C1 segment of cervical spinal cord (tissue), 14 donors: ENCODE measurements at places on chromosomes 4 and X.

DNA sequence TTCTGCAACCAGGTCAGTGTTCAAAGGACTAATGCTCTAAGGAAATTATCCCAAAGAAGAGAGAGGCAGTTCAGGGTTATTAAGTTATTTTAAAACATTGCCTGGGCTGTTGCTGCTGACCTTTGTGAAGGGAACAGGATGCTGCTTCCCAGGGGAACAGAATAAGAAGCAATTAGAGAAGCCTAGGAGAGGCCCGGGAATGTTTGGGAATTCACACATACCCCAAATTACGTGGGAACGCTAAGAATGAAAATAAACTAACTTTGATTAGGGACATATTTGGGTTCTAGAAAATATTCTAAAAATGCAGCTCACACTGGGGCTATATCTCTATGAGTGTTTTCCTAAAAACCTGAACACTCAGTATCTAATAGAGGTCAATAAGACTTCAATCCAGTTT is 243.1 kb upstream of the FTHL17 start:
- DNase-seq: no peak

DNA sequence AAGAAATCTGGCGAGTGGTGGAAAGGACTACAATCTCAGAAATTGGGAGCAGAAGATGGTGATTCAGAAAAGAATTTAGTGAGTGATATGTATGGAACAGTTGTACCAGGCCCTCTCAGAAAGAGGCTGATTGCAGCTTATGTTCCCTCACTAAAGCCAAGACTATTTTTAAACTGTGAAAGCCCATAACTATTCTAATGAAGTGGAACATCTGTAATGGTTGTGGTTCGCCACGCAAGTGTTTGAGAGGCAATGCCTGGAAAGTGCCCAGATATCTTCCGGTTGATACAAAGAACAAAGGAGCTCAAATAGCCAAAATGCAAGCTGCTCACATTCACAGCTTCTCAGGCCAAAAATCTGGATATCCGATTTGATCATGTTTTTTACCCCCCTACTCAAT is 1250.7 kb downstream of the RAPGEF2 start:
- no peak for DNase-seq

DNA sequence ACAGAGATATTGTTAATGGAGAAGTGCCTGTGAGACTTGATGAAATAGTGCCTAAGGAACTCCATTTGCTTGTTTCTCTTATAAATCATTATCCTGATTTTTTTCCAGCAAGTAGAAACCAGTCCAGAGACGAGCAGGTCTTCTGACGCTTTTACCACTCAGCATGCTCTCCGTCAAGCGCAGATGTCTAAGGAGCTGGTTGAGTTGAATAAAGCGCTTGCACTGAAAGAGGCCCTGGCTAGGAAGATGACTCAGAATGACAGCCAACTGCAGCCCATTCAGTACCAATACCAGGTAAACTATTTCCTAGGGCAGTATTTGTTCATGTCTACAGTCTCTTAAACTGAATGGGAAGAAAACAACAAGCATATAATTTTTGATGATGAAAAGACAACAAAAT is 63.6 kb downstream of the KIF4A start:
- DNase-seq: no peak

GRCh38 chr4:167100120-167100519 is 134.2 kb downstream of the SPOCK3 start:
- no peak for DNase-seq

GRCh38 chr4:37464373-37465128 is 220.0 kb downstream of the NWD2 start:
- DNase-seq: no peak

GRCh38 chrX:135324463-135324862 is 15.2 kb downstream of the ETDC start:
- DNase-seq: no peak

- DNase-seq: no peak
These were observed 715.7 kb upstream of the HTR2C start for GRCh38 chrX:113868177-113868576.

DNA sequence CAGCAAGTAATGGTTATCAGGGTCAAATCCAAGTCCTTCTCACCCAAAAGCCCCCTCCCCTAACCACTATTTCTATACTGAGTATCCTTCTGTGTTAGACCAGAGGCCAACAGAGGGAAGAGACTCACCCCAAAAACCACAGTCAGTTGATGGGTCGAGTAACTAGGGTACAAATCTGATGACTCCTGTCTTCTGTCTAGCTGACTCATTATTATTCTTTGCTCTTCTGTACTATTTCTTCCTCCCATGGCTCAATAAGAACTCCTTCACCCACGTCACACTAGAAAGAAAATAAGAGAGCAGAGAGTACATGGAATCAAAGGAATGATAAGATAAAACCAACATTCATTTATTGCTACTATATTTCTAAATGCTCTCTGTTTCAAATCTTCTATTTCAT is 2.0 kb downstream of the RAB40A start:
- no peak for DNase-seq

- DNase-seq: no peak
These were observed 247.3 kb downstream of the SLC7A11 start for GRCh38 chr4:137994853-137995252.

GRCh38 chr4:111417521-111417920 is 727.7 kb upstream of the FAM241A start:
- DNase-seq: no peak

GRCh38 chr4:52037689-52038102 is 403 bp downstream of the SGCB start:
- peak; percentile 71 for DNase-seq

GRCh38 chrX:97294041-97294440 is 410.3 kb downstream of the RPA4 start:
- DNase-seq: no peak

DNA sequence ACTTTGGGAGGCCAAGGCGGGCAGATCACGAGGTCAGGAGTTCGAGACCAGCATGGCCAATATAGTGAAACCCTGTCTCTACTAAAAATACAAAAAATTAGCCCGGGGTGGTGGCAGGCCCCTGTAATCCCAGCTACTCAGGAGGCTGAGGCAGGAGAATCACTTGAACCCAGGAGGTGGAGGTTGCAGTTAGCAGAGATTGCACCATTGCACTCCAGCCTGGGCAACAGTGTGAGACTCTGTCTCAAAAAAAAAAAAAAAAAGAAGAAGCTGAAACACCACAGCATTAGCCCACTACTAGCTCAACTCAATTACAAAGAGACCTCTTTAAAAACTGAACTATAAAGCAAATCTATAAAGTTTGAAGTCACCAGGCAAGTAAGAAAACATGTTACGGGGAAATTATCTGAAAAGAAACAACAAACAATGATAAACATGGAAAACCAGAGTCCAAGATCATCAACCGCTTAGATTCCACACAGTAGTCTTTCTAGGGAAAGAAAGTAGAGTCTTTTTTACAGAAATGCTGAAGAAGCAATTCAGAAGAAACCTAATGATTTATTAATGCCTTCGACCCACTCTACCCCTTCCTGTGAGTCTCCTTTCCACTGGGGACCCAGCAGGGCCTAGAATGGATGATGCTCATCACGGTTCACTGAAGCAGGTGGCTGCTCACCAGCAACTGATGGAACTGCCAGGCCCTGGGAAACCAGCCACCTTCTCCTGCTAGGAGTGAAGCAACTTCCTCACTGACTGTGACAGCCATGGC is 6.6 kb downstream of the SAT1 start:
- DNase-seq: no peak

DNA sequence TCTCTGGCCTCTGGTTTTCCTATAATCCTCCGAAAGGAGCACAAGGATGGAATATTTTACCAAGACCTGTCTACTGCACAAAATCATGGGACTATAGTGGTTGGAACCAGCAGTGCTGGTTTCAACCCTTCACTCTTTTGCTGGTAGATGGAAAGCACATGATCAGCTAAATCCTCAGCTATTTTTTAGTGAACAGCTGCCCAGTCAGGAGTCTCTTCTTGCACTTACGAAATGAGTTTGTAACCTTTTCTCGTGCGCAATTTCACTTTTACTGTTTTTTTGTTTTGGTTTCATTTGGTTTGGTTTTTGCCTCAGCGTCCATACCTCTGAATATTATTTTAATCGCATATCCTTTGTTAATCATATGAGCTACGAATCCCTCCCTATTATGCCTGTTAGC is 418.5 kb upstream of the CPEB2 start:
- DNase-seq: no peak

GRCh38 chr4:27763830-27764525 is 903.3 kb downstream of the STIM2 start:
- no peak for DNase-seq

- no peak for DNase-seq
These were observed 37.1 kb upstream of the CCDC149 start for GRCh38 chr4:24949970-24950369.

DNA sequence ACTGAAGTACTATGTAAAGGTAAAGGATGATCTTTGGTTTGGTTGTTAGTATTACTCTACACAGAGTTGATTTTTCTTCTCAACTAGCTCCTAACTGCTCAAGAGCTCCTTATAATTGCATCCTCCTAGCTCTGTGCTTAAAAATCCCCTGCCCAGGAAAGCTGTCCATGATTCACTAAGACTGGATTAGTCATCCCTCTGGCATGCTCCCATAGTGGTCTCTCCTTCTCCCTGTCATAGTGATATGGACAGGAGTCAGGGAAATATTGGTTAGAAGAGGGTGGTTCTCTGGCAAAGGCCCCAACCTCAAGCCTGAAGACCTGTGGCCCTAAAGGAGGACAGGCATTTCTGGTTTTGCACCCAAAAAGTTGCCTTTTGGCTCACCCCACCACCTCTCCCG is 242.3 kb upstream of the KCNIP4 start:
- no peak for DNase-seq

DNA sequence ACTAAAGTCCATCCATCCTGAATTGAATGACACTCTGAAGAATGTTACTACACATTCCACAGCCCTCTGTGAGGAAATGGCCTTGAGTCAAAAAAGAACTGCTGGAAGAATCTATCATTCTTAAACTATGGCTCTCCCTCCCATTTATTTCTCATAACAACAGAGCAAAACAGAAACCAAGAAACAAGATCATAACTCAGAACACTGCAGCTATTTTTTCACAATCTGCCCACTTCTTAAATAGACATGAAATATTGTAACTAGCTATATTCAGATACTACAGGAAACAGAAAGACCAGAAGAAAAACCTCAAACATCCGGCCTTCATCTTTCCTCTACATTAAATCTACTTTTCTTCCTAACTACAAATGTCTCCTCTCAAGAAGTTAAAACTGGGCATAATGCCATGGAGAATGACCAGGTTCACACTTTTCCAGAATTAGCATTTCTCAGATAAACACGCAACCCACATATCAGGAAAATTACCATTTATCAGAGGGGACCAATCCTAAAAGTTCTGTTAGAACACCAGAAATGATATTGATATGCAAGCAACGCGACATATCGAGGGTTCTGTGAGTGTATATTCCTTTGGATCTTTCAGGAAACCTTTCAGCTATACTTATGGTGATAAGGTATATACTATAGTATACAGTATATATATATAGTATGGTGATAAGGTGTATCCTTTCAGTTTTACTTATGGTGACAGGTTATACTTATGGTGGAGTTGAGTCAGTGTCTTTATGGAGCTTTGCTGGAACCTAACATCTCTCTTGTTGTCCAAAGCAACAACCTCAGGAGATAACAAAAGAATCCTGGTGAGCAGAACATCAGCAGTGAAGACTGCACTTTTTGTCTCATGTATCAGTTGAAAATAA is 60.4 kb upstream of the IRF2 start:
- no peak for DNase-seq

DNA sequence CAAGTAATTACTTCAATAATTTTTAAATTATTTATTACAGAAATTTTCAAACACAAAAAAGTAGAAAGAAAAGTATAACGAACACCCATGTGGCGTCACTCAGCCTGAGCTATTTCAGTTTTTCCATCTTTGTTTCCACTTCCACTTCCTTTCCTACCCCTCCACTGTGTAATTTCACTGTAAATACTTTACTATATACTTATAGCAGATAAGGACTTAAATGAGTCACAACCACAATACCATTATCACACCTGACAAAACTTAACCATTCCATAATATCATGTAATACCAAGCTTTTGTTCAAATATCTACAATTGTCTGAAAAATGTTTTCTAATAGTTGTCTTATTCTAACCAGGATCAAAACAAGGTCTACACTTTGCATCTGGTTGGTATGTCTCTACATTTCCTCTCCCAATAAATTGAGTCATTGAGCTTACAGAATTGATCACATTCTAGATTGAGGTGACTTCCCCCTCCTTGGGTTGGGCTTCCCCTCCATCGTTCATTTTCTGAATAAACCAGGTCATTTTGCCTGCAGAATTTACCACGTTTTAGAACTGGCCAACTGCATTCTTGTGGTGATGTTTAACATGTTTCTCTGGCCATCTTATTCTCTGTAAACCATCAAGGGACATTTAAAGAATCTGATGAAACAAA is 48.7 kb downstream of the ATP10D start:
- no peak for DNase-seq

- DNase-seq: no peak
These were observed 225.6 kb upstream of the PCDH10 start for GRCh38 chr4:132923516-132923915.

- DNase-seq: no peak
These were observed 111.6 kb upstream of the NWD2 start for GRCh38 chr4:37132975-37133360.

DNA sequence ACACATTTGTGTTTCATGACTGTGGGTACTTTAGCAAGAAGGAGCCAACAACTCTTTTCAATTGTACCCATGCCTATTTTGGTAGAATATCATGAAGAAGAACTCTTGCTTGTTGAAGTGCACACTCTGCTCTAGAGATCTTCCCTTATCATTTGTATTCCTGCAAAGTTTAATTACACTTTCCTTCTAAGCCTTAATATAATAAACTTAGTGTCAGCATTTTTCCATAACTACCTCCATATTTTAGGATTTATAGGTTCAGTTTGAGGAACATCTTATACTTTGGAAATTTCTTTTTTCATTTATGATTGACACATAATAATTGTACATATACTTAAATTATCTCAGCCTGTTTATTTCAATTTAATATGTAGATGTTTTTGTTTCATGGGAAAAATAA is 19.1 kb downstream of the FAM47B start:
- DNase-seq: no peak

DNA sequence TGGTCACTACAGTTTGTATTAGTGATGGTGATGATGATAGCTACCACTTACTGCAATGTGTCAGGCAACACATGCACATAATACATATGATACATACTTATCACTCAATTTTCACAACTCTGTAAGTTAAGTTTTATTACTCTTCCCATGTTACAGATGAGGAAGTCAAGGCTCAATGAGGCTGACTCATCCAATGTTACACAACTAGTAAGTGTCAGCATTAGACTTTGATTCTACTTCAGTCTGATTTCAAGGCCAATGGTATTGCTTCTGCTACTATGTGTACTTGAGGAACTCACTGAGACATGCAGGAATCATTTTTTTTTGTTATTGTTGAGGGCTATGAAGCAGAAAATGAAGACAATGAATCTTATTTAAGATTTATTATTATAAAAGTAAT is 96.4 kb upstream of the TRPC5OS start:
- DNase-seq: no peak
